ENCODE measurements at places on chromosomes 1 and 21.

DNA sequence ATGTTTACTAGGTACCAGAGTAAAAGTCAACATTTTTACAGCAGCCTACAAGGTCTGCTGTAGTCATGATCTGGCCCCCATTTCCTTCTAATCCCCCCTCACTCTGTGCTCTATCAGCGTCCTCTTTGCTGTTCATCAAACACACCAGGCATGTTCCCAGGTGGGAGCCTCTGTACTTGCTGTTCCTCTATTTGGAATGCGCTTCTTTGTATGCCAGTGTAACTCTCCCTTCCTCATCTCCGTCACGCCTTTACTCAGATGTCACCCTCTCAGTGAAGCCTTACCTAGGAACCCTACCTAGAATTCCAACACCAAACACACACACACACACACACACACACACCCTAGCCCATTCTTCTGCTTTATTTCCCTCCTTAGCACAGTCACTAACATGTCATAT is 21.0 kb downstream of the TP53BP2 start:
- DNase-seq: no peak

DNA sequence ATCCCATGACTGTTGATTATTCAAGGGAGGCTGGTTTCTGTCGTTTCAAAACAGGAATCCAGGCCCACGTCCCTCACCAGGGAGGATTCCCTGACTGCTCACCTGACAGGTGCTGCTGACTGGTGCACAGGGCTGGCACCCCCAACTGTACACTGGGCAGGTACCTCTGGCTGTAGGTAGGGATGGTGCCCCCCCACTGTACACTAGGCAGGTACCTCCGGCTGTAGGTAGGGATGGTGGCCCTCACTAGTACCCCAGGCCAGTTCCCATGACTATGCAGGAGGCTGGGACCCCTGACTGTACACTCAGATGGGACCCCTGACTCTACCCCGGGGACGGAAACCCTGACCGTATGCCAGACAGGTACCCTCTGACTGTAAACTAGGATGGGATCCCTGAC is 33.6 kb upstream of the PDE9A start:
- no peak for DNase-seq

DNA sequence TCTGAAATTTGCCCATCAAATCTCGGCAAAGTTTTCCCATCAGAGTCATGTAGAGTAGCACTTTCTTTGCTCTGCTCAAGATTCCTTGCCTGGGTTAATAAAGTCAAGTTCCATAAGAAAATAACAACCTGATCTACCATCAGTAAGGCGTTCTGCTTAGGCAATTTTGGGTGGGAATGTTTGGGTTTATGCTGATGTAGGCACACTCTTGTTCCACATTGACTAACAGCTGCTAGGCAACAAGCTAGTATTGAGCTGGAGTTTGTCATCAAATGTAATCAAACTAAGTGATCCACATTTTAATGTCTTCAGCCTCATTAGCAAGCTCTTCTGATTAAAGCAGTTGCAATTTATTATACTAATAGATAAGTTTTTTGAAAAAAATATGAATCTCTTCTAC is 12.1 kb upstream of the HMCN1 start:
- no peak for DNase-seq

DNA sequence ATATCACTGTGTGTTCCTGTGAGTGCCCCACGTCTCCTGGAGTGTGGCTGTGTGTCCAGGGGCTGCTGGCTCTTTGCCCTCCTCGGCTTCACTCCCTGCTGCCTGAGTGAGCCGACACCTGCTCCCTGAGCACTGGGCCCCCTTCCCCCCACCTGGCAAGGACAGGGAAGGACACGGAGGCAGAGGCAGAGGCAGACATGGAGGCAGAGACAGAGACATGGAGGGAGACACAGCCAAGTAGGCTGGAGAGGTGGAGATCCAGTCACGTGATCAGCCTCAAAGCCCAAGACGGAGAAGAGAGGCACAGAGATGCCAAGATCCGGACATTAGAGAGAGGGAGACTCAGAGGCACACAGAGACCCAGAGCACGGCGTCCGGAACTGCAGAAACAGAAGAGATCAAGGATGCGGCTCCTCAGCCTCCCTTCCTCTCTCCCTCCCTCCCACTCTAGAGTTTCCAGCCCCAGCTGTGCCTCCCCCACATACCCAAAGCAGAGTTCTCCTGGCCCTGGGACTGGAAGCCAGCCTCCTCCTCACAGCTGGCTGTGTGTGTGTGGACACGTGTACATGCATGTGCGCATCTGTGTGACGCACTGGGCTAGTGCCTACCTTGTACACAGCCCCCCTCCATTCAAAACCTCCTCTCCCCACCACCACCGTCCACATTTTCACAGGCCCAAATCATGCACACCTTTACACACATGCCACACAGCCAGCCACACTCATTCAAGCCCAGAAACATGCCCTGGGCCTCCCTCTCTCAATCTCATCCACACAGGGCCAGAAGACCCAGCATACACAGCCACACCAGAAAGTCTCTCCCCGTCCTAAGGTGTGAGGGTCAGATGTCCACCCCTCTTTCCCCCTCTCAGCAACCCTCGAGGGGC is 39.1 kb upstream of the WASF2 start:
- no peak for DNase-seq

- DNase-seq: no peak
Measured at GRCh38 chr1:174028495-174028894, 6.3 kb upstream of the RC3H1 start.

- DNase-seq: no peak
Measured at GRCh38 chr21:14833666-14834351, 231.0 kb downstream of the NRIP1 start.

DNA sequence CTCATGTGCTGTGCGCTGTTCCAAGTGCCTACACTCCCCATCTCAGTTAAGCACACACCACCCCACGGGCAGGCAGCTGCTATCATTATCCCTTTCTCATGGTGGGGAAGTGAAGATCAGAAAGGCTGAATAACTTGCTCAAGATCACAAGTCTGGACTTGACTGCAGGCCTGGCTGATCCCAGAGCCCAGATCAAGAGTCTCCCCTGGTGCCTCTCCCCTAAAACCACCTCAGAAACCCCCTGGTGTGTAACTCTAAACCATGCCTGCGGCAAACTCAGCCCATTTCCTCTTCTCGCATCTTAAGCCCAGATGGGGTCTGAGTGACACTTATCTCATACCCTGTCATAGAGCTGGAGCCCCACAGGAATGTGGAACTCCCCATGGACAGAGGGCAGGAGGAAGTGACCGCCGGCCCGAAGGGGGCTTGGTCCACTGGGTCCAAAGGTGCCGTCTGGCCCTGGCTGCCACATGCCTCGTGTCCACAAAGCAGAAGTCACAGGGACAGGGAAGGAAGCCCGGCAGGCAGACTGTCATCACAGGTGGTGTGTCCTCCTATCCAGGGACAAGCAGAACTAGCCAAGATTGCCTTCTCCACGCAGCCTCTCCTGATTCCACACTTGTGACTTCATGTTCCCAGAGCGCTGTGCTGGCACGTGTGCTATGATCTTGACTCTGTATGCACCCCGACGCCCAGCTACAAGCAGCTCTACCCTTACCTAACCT is 92.1 kb downstream of the SYF2 start:
- DNase-seq: no peak
